ENCODE measurements at places on chromosomes 5 and 9. TPM values are rescaled to one million over a fixed set of nuclear protein-coding genes. Genes with fewer than 3 reads are reported as not detected.

GRCh38 chr9:81076131-81076530 lies 613.2 kb downstream of the TLE1 start:
- no peak for DNase-seq
- no peaks in the 10 kb centered on the region for H3K4me1 ChIP-seq
- H3K36me3 ChIP-seq = no peaks in the 10 kb centered on the region
- no peak overlapping the region for H3K4me3 ChIP-seq
- no peaks in the 10 kb centered on the region for H3K27me3 ChIP-seq

The CDX1 gene
- total RNA-seq = not detected

The CERCAM gene
- 0.75 TPM for total RNA-seq

DNA sequence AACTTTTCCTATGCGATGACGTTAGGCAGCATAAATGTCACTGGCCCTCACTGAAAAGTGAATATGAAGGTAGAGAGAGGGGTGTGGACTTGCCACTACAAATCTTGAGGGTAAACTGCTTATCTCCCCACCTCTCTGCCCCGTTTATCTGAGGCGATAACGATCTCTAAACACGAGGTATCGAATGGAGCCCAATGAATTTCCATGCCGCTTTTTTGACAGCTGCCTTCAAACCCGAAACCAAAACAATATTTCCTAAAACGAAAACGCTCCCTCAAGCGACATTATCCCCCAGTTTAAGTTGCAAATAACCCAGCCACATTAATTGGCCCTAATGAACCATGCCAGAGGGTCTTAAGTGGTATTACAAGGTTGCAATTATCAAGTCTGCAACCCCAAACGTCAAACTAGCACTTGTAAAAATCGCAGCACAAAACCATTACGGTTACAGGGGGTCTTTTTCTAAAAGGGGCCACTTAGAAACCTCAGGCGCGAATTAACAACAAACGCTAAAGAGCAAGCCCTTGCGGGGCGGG lies 1.4 kb downstream of the NR3C1 start:
- peak; percentile 17 for DNase-seq
- H3K4me1 ChIP-seq = peaks cover 48% of the 10 kb centered on the region
- H3K27me3 ChIP-seq = no peaks in the 10 kb centered on the region
- H3K27ac ChIP-seq = peak overlapping the region; percentile 81
- H3K36me3 ChIP-seq = peaks cover 37% of the 10 kb centered on the region

DNA sequence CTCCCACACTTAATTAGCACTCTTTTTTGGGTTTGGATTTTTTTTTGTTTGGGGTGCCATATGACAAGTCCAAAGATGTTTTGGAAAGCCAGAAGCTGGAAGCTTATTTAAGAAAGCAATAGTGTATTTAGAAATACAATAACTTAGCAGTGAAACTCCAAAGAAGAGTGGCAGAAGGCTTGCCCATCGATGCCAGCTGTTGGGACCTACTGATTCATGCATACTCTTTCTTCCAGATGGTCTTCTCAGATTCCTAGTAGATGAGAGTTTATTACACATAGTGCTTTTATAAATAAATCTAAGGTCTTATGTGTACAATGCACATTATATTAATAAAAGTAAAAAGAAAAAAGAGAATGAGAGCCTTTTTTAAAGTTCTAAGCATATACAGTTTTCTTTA lies 374.6 kb downstream of the OSTF1 start:
- no peak overlapping the region for H3K27ac ChIP-seq
- peaks cover 4% of the 10 kb centered on the region for H3K27me3 ChIP-seq
- no peak overlapping the region for H3K4me3 ChIP-seq
- no peaks in the 10 kb centered on the region for H3K4me1 ChIP-seq
- no peak for DNase-seq
- H3K36me3 ChIP-seq = no peaks in the 10 kb centered on the region

DNA sequence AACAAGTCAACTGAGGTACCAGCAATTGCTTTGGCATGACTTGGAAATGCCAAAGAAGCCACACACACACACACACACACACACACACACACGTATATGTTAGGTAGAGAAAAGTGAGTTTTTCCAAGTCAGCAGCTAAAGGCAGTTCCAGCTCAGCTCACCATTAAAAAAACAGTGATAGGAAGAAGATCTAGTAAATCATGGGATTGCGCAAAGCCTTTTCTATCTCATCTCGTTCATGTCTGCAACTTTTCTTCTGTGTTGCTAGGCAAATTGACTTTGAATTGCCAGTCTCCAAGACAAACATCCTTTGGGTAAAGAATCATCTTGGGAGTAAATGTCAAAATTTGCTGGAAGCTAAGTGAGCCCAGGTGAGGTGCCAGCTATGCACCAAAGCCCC lies 500.1 kb downstream of the ENC1 start:
- no peak overlapping the region for H3K27ac ChIP-seq
- DNase-seq = no peak
- H3K36me3 ChIP-seq = no peaks in the 10 kb centered on the region
- no peaks in the 10 kb centered on the region for H3K4me1 ChIP-seq

DNA sequence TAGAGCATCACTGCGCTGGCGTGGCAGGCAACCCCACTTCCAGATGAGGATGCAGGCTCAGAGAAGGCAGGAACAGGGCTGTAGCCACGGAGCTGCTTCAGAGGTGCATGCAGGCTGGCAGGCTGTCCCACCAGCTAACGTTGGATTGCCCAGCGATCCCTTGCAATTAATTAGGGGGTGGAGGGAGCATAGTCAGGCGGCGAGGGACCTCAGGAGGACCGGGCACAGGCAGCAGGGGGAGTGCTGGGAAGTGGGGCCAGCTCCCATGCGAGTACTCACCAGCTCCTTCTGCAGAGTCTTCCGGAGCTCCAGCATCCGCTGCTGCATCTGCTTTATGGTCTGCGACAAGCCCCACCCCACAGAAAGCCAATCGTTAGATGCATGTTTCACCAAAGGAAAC lies 20.3 kb downstream of the ARPC5L start:
- no peak for DNase-seq
- no peaks in the 10 kb centered on the region for H3K27me3 ChIP-seq
- H3K4me3 ChIP-seq = no peak overlapping the region
- H3K36me3 ChIP-seq = peaks cover 55% of the 10 kb centered on the region
- no peaks in the 10 kb centered on the region for H3K4me1 ChIP-seq
- H3K27ac ChIP-seq = no peak overlapping the region

The ASTN2 gene
- total RNA-seq = 4.2 TPM

- H3K27me3 ChIP-seq = no peaks in the 10 kb centered on the region
- H3K36me3 ChIP-seq = peaks cover 32% of the 10 kb centered on the region
- H3K4me3 ChIP-seq = no peak overlapping the region
- no peaks in the 10 kb centered on the region for H3K4me1 ChIP-seq
Observed at GRCh38 chr5:134714541-134714940, 23.8 kb upstream of the CAMLG start.

DNA sequence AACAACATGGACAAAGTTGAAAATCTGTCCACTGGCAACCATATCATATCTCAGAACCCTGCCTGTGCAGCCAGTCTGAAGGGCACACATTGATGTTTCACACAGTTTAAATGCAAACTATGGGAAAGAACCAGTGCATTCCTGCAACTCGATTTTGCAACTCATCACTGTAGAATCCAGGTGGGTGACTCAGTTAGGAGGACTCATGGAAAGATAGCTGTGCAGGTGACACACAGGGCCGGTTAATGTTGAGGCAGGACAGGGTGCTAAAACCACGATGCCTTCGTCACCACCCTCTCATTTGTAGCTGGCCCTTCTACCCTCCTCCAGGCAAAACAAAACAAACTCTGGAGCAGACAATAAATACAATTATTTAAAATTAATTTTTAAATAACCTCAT lies 62.8 kb downstream of the TLE1 start:
- no peak for DNase-seq
- peaks cover 2% of the 10 kb centered on the region for H3K27me3 ChIP-seq
- H3K4me1 ChIP-seq = no peaks in the 10 kb centered on the region
- no peak overlapping the region for H3K27ac ChIP-seq
- no peak overlapping the region for H3K4me3 ChIP-seq

GRCh38 chr9:99866398-99866797 lies 40.1 kb upstream of the STX17 start:
- no peak for DNase-seq
- no peak overlapping the region for H3K27ac ChIP-seq
- peaks cover 15% of the 10 kb centered on the region for H3K36me3 ChIP-seq
- H3K27me3 ChIP-seq = no peaks in the 10 kb centered on the region

The LHFPL2 gene
- 0.21 TPM for total RNA-seq

- no peak overlapping the region for H3K4me3 ChIP-seq
- DNase-seq = no peak
- peaks cover 32% of the 10 kb centered on the region for H3K4me1 ChIP-seq
- no peaks in the 10 kb centered on the region for H3K27me3 ChIP-seq
Observed at GRCh38 chr9:112248722-112249121, 73.6 kb upstream of the SUSD1 start.

The SV2C gene
- total RNA-seq = not detected

DNA sequence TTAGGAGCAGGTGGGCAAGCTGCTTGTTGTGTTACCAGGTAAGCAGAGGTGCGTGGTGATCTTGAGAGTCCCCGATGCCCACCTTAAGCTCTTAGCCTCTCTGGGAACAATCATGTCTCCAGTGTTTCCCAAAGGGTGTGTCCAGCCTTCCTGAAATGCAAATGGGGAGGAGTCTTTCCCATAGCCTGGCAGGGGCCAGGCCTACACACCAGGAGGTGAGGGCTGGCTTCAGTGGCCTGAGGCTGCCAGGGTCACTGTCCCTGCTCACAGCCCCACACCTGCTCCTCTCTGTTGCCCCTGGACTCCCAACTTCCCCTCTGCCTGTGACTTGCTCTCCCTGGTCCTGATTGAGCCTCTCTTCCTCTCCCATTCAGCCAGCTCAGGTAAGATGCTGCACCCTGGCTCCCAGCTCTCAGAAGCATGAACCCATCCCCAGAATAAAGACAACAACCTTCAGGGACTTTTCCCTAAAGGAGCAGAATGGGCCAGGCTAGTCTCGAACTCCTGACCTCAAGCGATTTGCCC lies 65.7 kb upstream of the PHYKPL start:
- H3K36me3 ChIP-seq = no peaks in the 10 kb centered on the region
- no peak for DNase-seq
- H3K27me3 ChIP-seq = peaks cover 3% of the 10 kb centered on the region
- H3K4me3 ChIP-seq = no peak overlapping the region

The CAST gene
- total RNA-seq = 136 TPM

DNA sequence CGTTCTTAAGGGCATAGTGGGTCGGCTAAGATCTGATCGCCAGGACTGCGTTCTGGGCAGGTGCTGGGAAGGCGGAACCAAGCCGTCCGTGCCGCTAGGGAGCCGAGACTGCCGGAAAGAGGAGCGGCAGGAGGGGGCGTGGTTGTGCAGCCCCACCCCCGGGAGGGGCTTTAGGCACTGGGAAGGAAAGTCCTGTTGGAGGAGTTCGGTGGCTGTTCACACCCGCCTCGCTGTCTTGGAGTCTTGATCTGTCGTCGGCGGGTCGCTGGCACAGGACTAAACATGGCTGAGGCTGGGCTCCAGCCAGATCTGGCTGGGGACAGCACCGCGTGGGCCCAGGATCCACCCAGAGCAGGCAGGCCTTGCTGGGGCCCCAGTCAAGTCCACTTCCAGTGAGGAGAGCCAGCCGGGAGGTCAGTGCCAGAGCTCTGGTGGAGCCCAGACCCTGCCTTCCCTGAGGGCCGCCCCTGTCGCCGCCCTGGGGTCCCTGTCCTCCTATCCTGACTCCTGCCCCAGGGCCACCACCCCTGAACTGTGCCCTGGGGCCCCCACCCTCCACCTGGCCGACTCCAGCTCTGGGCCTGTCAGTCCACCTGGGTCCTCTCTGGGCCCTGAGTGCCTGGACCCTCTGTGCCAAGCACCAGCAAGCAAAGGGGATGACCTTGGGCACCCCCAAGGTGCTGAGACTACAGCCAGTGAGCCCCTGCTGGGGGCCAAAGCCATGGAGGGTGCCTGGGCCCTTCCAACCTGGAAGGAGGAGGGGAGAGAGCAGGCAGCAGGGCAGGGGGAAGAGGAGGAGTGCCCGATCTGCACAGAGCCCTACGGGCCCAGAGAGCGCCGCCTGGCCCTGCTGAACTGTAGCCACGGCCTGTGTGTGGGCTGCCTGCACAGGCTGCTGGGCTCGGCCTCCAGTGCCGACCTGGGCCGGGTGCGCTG lies 4.5 kb downstream of the RNF208 start:
- H3K4me3 ChIP-seq = no peak overlapping the region
- H3K27ac ChIP-seq = no peak overlapping the region
- H3K4me1 ChIP-seq = no peaks in the 10 kb centered on the region
- no peaks in the 10 kb centered on the region for H3K27me3 ChIP-seq
- peaks cover 4% of the 10 kb centered on the region for H3K36me3 ChIP-seq

DNA sequence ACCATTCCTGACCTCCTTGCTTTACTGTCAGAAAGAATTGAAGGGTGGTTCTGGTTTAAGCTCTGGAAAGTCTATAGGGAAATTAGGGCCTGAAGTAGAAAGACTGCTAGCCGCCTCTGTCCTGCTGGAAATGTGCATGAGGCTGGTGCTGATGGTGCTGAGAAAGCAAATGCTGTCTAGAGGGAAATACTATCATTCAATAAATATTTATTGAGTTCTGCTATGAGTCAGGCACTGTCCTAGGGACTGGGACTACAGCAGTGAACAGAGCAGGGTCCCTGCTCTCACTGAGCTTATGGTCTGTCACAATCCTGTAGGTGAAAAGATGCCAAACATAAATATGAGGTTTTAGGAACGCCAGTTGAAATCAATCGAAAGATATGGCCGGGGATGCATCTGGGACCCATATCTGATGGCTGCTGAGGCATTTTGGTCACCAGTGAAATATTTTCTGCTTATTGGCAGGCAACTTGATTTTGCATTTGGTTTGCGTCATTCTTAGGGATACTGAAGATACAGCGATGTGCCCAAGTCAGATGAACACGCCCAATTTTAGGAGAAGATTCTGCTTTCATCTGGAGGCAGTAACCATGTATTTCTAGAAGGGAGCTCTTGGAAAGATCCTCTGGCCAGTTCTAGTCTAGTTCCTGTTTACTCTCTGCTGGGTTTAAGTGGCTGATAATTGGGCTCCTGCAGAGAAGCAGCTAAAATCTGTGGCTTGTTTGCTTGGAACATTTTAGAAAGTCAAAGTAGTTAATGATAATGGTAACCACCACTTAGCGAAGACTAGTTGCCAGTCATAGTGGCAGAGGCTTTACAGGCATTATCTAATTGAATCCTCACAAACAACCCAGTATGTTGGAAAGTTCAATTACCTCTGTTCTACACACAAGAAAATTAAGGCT lies 73.3 kb downstream of the INSYN2B start:
- H3K36me3 ChIP-seq = peaks cover 4% of the 10 kb centered on the region
- DNase-seq = no peak
- peaks cover under 1% of the 10 kb centered on the region for H3K4me1 ChIP-seq
- H3K27ac ChIP-seq = no peak overlapping the region
- H3K4me3 ChIP-seq = no peak overlapping the region

The GFPT2 gene
- total RNA-seq = 0.16 TPM

The SAPCD2 gene
- 6.4 TPM for total RNA-seq

The RIOK2 gene
- total RNA-seq = 39.2 TPM

The ZNF454 gene
- not detected for total RNA-seq

DNA sequence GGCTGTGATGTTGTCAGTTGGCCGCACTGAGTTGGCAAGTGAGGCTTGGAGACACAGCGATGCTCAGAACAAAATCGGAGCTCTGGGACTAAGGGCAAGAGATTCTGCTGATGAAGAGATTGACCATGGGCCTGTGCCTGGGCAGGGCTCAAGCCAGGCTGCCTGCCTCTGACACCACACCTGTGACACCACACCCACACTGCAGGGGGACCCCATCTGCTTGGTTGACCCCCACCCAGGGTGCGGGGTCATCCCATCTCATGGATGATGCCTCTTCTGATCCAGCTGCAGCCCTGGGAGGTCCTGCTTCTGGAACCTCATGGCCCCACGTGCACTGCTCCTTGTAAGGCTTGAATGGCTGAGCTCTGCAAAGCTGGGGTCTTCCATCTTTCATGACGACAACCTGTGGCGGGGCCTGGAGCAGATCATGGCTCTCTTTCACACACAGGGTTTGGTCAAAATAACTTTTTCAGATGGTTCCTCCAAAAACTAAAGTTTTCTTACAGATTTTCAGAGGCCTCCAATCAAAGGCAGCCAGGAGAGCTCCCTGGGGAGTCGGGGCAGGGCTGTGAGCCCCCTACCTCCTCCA lies 185.2 kb downstream of the GADD45G start:
- no peak overlapping the region for H3K4me3 ChIP-seq
- H3K27ac ChIP-seq = no peak overlapping the region
- no peaks in the 10 kb centered on the region for H3K36me3 ChIP-seq
- DNase-seq = no peak
- H3K27me3 ChIP-seq = no peaks in the 10 kb centered on the region

Data from activated CD4-positive, alpha-beta T cell treated with anti-CD3 and anti-CD28 coated beads for 36 hours (primary cell).